NCI-H2029 (cell line): ENCODE measurements at places on chromosomes 12 and 14.

DNA sequence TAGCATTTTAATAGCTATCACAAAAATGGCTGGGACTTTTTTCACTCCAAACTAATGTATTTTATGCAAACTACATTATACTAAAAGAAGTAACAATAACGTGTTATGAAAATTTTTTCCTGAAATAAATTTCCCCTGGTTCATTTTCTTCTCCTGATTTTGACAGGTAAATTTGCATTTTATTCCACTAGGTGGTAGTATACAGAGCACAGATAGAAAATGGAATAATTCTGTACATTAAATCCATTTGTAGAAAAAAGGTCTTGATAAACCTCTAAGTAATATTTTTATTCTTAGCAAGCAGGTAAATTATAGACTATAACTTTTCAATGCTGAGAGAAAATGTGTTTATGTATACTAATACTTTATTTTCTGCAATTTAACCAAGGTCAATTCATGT is 96.5 kb downstream of the BCAT1 start:
- no peak for DNase-seq

DNA sequence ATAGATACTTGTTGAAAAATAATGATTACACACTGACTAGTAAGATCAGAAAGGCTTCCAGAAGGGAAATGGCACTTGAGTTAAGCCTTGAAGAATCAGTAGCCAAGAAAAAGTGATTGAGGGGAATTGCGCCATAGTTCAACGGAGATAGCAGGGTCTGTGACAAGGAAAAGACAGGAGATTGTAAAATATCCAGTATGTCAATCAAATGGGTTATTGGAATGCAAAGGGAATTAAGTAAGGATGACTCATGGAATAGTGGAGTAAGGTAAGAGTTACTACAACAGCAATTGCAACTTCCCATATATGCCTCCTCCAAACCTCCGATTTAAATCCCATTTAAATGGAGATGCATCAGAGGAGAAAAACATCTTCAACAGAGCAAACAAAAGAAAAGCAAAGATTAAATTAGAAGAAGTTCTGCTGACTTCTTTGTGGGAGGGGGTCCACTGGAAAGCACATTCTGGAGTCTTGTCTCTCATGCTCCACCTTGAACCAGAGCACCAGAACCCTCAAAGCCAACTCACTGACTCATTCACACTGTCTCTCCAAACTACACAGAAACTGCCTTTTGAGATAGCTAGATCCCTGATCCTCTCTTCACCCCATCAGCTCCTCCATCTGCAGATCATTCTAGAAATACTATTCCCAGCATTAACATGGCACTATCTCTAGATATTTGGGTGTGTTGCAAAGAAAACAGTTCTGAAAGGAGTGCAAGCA is 138.2 kb downstream of the NUAK1 start:
- DNase-seq, result no peak

GRCh38 chr12:170371-171225 is 43.4 kb downstream of the SLC6A12 start:
- no peak for DNase-seq

DNA sequence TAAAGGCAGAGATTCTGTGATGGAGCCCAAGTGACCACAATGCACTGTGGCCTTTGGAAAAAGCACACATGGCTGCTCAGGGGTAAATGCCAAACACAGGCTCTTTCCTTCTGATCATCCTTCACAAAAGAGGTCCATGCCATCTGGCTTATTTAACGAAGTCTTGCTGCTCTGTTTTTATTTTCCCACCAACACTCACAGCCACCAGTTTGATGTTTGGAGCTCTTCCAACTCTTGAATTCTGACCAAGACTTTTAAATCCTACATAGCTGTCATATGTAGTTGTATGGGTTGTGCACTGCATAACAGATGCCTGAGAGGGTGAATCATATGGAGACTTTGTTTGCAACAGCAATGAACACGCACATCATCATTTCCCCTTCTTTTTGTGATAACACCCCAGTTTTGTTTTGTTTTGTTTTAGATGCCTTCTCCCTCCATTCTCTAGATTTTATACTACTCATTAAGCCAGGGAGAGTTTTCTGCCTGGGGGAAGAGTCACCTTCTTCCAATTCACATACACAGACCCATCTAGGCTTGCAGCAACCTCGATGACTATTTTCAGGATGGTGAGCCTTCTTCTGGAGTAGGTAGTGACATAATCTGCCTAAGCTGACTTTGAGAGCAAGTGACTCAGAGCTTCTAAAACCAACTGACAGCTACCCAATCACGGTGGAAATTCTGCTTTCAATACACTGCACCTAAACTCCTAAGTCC is 145.2 kb upstream of the WSCD2 start:
- no peak for DNase-seq

DNA sequence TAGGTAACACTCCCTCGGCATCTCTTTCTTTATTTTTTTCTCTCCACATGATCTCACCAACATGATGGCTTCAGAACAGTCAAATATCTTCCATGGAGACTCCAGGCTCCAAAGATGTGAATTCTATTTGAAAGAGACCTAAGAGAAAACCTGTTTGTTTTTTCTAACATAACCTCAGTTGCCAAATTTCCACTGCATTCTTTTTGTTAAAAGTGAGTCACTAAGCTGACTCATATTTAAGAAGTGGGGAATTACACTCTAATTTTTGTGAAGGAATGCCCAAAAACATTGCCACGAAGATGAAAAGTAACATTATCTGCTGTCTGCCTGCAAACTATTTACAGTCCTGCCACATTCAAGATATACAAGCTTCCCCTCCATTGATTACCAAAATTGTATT is 1337.6 kb downstream of the LRFN5 start:
- DNase-seq, result no peak

GRCh38 chr12:77953528-77954205 is 123.0 kb downstream of the NAV3 start:
- no peak for DNase-seq

DNA sequence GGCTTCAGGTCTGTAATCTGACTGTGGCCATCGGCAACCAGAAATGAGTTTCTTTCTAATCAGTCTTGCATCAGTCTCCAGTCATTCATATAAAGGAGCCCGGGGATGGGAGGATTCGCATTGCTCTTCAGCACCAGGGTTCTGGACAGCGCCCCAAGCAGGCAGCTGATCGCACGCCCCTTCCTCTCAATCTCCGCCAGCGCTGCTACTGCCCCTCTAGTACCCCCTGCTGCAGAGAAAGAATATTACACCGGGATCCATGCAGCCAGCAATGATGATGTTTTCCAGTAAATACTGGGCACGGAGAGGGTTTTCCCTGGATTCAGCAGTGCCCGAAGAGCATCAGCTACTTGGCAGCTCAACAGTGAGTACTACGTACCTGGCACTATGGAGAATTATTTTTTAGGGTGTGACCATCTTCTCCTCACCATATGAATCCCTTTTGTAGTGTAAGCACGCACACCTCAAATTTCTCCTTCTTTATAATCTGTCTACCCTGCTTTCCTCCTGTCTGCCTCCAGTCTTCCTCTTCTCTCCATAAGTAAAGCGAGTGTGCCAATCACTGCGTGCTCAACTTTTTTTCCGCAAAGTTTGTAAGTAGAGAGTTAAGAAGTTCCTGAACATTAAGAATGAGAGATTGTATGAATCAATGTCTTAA is at the start of gene TPH2:
TSS of gene TPH2 (plus strand) at position 118 of the 658 bp plus-strand sequence. CDS start at position 260, 142 bp downstream.
- DNase-seq, result peak; percentile 23

- peak; percentile 91 for DNase-seq
Measured at GRCh38 chr12:10395390-10395998, 5.7 kb upstream of the KLRK1 start.
